ENCODE measurements at places on chromosomes 1 and 21.

DNA sequence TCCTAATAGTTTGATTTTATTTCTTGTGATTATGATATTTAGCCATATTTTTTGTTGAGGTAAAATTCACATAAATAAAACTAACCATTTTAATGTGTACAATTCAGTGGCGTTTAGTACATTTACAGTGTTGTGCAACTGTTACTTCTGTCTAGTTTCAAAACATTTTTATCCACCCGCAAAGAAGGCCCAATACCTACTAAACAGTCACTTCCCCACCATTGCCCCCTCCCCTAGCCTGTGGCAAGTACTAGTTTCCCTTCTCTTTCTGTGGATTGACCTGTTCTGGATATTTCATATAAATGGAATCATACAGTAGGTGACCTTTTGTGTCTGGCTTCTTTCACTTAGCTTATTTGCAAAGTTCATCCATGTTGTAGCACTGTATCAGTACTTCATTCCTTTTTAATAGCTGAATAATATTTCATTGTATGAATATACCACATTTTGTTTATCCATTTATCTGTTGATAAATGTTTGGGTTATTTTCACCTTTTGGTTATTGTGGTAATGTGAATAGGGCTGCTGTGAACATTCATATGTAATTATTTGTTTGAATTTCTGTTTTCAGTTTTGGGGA, 4.1 kb downstream of the FLVCR1 start:
- no peak for DNase-seq

- peak; percentile 28 for DNase-seq
Observed at GRCh38 chr1:231827337-231828105, 200.9 kb downstream of the DISC1 start.

DNA sequence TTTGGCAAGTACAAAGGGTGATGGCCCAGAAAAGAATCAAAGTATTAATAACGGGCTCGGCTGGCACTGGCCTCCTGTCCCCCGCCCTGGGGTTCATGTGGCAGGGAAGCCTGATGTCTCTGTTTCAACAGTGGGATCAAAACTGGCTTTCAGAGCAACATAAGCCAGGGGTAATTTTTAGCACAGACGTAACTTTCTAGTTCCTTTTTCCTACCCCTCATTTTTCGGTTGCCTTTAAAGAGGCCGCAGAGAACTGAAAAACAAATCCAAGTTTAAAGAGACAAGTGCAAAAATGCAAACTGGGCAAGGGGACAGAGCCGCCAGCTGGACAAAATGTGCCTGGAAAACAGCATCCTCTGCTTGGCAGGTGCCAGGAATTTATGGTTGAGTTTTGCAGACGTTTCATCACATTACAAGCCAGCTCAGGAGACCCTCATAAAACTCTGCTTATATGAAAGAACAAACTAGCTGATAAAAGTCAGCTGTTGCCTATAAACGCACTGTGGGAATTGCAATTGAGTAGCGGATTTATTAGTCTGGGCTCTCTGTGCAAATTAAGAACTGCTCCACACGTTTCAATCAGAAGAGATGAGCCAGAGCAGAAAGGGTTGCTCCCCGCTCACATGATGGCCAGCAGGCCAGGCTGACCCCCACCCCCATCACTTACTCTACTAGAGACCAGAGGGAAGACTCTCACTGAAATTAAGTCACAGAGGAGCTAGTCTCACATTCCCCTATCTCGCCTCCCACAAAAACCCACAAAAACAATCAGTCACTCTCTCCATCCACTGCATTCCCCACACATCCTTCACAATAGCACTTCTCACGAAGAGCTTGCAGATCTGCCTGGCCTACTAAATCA, 15.8 kb upstream of the CDCA8 start:
- DNase-seq, result no peak

GRCh38 chr1:169694304-169695075, 16.9 kb downstream of the SELL start:
- no peak for DNase-seq

DNA sequence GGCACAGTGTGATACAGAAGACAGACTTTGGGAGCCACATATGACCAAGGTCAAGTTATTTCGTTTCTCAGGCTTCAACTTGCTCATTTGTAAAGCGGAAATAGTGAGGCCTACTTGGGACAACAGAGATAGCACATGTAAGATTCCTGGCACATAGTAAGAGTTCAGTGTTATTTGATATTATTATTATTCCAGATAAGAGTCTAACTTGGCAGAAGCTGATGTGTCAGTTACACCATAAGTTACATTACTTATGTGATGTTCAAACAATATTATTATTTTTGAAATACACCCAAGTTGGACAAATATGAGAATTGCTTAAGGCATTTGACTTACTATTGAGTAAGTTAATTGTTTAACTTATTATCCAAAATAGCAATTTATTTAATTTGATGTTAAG, 10.2 kb upstream of the CYP4X1 start:
- no peak for DNase-seq

DNA sequence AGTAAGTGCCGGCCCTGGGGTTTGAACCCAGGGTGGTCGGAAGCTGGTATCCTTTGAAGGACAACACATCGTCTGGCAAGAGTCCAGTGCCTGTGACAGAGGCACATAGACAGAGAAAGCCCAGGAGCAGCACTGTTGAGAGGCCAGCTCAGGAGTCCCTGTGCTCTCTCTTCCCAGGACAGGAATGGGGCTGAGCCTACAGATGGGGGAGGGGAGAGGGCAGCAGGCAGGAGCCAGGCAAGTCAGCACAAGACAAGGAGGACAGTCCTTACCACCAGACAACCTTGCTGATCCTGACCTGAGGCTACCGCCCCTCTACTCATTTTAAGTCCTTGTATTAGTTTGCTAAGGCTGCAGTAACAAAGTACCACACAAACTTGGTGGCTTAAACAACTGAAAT, 27.7 kb upstream of the SYT6 start:
- no peak for DNase-seq

GRCh38 chr1:81505831-81506230, 294.9 kb upstream of the ADGRL2 start:
- no peak for DNase-seq

DNA sequence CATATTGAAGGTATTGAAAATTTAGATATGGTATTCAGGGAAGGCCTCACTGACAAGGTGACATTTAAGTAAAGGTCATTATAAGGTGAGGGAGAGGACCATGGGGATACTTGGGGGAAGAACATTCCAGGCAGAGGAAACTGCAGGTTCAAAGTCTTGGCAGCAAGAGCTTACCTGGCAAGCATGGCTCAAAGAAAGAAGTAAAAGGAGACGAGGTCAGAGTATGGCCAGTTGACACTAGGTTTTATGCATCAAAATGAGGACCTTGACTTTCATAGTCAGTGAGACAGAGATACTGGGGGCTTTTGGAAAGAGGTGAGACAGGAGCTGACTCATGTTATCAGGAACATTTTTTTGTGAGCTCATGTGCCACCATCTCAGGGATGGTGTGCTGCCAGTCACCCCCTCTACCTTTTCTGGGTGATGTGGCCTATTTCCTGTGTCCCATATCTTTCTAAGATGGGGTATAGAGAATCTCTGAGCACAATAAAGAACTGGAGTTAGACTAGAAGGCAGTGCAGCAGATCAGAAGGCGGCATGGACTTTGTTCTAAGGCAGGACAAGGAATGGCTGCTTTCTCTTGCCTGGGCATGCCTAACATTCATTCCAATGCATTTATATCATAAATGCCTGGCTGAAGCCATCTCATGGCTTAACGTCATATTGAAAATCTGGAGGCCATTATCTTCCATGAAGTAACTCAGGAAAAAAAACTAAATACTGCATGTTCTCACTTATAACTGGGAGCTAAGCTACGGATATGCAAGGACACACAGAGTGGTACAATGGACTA, 406.7 kb downstream of the NTNG1 start:
- no peak for DNase-seq

DNA sequence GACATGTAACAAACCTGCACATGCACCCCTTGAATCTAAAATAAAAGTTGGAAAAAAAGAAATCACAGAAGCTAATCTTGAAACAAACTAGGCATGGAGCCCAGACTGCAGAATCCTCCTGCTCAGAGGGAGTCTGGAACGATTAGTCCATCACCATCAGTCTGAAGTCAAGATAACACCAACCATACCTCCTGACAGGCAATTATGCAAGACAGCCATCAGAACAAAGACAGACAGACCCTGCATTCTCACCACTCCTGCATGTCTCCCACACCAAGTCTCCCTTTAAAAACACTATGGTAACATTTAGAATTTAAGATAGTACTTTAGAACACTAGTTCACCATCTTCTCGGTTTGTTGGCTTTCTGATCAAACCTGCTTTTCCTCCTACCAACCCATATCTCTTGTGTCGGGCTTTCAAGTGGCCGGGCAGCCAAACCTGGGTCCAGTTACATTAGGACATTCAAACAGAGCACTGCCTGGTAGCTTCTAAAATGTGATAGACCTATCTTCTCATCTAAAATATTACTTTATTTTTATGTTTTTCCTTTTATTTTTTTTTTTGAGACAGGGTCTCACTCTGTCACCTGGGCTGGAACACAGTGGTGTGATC, 10.1 kb downstream of the YARS1 start:
- no peak for DNase-seq

DNA sequence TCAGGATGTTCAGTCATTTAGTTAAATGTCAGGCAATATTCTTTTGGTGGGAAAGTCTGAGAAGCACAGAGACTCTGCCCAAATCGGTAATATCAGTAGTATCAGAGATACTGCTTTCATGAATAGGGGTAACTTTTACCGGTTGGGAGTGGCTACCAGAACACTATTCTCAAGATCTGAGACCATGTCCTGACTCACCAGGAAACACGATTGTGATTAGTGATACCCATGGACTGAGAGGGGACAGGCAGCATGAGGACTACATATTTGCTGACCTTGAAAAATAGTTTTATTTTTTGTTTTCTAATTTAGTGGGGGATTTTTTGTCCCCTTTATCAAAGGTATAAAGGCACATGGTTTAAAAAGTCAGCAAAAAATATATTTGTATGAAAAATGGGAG, 76.0 kb upstream of the NEK2 start:
- no peak for DNase-seq

GRCh38 chr1:67577646-67578045, 107.4 kb upstream of the GADD45A start:
- DNase-seq, result no peak

GRCh38 chr1:8847990-8848389, 30.5 kb downstream of the ENO1 start:
- no peak for DNase-seq

DNA sequence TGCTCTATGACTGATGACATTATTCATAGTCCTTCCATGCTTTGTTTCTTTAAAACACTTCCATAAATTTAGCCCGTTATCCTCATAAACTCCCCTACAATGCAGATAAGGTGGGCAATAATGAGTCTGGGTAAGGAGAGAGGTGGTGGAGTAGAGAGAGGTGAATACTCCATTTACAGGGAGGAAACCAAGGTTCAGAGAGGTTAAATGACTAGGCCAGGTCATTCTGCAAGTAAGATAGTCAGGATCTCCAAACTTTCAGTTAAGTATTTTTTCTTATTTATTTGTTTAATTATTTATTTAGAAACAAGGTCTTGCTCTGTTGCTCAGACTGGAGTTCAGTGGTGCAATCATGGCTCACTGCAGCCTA, 26.1 kb downstream of the PAFAH2 start:
- DNase-seq, result no peak

Measured in retinal pigment epithelial cell (primary cell).